Central memory CD8-positive, alpha-beta T cell (primary cell): ENCODE measurements at places on chromosomes 6 and 20.

- no peak for DNase-seq
These were observed 116.9 kb downstream of the GMPR start for GRCh38 chr6:16355238-16355637.

- DNase-seq, result no peak
These were observed 5.2 kb downstream of the TNNC2 start for GRCh38 chr20:45821947-45822346.

DNA sequence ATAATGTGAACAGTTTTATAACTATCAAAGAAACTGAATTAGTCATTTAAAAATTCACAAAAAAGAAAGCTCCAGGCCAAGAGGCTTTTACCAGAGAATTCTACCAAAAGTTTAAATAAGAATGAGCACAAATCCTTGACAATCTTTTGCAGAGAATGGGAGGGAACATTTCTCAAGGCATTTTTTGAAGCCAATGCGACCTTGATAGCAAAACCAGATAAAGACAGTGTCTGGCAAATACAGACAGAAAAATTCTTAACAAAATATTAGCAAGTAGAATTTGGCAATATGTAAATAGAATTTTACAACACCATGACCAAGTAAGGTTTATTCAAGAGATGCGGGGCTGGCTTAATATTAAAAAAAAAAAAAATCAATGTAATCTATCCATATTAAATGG lies 41.7 kb downstream of the RNF24 start:
- no peak for DNase-seq

DNA sequence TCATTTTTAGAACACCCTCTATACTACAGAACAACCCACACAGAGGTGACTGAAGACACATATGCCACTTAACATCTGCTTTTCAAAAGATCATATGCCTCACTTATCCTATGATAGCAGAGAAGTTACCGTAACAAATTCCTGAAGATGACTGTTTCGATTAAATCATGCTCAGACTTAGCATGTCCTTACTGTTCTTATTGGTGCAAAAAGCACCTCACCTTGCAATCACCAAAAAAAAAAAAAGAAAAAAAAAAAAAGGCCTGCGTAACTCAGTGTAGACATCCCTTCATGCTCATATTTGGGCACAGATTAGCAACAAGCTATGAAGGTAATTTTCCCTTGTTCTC lies 17.7 kb upstream of the DST start:
- DNase-seq, result no peak

- no peak for DNase-seq
These were observed 258.2 kb downstream of the BMP7 start for GRCh38 chr20:57008217-57008616.

DNA sequence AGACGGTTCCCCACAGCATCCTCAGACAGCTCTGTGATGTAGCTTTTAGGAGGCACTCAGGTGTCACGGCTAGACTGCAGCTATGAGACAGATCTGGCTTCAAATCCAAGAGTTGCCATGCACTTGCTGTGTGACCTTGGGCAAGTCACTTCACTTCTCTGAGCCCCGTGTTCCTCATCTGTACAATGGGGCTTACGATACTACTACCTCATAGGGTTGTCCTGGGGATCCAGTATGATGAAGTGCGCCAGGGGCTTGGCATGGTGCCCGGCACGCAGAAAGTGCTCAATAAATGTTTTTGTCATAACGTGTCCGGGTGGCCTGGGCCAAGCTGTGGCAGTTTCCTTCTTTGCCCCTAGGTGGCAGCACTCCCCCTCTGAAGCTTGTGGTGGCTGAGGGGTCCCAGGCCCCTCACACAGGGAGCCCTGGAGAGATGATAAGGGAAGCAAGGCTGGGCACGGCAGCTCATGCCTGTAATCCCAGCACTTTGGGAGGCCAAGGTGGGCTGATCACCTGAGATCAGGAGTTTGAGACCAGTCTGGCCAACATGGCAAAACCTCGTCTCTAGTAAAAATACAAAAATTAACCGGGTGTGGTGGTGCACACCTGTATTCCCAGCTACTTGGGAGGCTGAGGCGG lies 19.1 kb upstream of the CHMP4B start:
- DNase-seq, result peak; percentile 19

GRCh38 chr20:11266571-11266970 lies 592.8 kb upstream of the JAG1 start:
- DNase-seq, result no peak

DNA sequence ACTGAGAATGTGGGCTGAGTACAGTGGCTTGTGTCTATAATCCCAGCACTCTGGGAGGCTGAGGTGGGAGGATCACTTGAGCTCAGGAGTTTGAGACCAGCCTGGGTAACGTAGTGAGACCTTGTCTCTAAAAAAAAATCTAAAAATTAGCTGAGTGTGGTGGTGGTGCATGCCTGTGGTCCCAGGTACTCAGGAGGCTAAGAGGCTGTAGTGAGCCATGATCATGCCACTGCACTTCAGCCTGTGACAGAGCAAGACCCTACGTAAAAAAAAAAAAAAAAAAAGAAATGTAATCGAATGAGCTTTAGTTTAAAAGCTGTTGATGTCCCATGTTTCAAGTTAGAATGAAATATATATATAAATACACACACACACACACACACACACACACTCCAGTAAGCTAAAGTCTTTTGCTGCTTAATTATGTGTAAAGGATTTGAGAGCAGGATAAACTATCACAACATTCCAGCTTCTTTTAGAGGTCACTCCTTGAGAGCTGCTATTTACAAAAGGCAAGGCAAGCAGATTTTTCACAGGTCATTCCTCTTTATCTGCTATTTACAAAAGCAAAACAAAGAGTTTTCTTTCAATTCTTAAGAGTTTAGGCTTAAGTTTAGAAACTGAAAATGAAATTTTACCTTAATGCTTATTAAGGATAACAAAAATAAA lies 4.7 kb upstream of the MICAL1 start:
- DNase-seq, result no peak

DNA sequence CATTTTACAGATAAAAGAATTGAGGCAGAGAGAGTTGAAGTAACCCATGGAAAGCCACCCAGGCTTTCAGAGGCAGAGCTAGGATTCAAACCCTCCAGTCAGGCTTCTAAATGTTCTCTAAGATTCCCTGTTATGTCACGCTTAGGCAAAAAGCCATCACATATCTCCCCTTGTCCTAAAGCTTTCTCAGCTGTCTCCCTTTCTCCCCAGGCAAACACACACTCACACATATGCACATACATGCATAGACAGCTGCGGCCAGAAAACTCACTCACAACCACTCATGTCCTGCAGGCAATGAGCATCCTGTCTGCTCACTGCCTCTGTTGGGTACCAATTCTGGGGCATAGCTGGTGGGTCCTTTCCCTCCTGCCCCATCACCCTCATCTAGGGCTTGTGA lies 595.9 kb upstream of the CHD6 start:
- DNase-seq, result no peak
